ENCODE measurements at places on chromosomes 2 and 18.

DNA sequence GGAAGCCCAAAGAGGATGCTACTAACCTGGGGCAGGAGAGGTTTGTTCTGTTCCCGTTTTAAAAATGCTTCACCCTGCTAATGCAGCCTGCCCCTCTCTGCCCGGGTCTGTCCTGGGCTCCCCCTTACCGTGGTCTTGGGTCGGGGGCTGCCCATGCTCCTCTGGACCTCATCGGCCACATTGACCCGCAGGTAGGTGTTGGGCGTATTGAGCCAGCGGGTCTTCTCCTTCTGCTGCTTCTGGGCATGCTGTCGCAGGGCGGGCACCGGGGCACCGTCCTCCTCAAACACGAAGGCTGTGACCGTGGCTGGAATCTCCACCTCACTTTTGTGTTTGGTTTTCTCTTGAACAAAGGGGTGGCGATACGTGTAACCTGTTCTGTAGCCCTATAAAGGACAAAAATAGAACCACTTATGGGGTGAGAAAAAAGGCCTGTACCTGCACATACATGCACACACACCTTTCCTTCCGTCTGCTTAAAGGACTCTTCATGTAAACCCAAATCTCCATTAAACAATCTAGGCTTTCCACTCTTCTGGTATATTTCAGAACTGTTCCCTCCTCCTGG, 89.3 kb downstream of the ADD2 start:
- DNase-seq, result no peak

GRCh38 chr18:10201659-10202058, 252.8 kb upstream of the APCDD1 start:
- DNase-seq, result no peak

DNA sequence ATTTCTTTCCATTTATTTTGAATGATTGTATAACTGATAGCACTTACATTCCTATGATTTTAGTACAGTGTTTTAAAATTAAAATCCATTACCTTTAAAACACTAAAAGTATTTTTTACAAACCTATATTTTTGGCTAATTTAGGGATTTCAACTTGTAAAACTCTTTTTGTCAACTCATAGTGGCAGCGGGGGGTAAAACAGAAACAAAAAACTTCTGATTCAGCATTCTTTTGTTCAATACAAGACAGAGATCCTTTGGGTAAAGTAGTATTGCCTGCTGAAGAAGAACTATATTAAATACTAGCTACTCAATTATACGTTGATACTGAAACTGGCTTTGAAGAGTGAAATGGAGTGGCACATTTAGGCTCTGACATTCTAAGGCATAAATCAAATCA, 437.4 kb upstream of the CDH19 start:
- DNase-seq, result no peak

DNA sequence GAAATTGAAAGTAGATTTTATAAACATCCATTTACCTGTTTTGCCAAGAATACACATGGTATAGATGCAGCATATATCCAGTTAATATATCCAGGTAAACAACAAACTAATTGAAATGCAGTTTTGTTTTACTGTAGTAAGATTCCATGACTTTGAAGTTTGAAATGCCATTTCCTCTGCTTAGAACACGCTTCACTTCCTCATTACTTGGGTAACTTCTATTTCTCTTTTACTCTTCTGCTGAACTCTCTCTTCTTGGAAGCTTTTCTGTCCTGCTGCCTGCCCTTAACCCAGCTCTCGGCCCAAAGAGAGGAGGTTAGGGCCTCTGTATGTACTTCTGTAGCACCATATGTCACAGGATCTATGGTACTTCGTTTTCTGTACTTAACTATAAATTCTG, 14.1 kb upstream of the IL1RL2 start:
- no peak for DNase-seq

- no peak for DNase-seq
Measured at GRCh38 chr2:102253753-102254150, 57.6 kb upstream of the IL1RL1 start.

GRCh38 chr18:4854671-4855070, 342.4 kb downstream of the AKAIN1 start:
- no peak for DNase-seq

All from CD4-positive, alpha-beta T cell treated with Interferon gamma for 1 hour (primary cell).